Activated T-helper 17 cell treated with anti-CD3 and anti-CD28 coated beads, Interleukin-2, amount 50 U/mL, for 72 hours (primary cell): ENCODE measurements at places on chromosomes 3 and 15. TPM values are rescaled to one million over a fixed set of nuclear protein-coding genes. Genes with fewer than 3 reads are reported as not detected.

DNA sequence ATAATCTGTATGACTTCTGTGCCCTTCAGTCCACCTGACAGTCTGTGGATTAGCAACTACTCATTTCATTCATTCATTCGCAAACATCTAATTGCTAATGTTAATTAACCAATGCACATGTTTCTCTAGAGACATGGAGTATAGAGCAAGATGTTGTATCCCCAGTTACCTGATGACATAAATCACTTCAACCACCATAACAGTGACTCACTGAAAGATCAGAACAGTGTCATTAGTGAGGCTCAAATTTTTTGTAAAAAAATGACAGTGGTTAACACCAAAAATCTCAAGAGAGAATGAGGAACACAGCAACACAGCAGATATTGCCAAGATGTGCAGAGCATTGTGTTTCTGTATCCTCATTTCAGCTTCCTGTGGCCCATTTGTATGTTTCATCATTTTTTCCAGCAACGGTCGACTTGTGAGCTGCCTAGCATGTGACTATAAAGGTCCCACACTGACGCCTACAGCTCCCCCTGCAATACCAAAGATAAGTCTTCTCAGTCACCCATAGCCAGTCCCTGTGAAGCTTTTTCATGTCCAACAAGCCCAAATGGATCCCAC is 3.7 kb upstream of the PLD1 start:
- peak; percentile 77 for ATAC-seq

The COL8A1 gene
- total RNA-seq: not detected

The LHFPL4 gene
- not detected for total RNA-seq

DNA sequence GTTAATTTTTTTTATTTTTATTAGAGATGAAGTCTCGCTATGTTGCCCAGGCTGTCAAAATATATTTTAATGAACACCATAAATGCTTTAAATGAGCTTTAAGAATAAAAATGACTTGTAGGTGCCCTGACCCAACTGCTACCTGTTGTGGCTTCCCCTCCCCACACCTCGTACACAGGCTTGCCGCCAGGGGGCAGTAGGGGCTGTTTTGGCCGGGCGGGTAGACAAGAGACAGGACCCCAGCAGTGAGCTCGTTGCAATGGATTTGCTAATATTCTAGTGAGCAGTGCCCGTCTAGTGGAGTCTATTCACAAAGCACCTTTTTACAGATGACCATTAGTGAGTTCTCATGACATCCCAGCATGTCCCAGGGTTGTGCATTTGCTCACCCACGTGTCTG is 418.1 kb downstream of the OCA2 start:
- ATAC-seq: no peak

DNA sequence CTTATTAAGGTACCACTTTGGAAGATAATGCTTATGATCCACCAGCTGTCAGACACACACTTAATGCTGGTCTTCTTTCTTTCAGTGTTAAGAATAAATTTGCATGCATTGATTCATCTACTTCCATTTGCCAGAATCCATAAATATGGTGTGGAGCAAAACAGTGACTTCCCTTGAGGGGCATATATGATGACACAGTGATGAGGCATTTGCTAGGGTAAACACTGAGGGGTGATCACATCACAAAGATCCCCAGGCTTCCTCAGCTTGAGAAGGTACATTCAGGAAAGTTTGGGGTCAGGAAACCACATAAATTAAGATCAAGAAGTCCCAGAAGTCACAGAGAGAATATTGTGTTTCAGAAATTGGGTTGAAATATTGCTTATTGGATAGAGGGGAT is 9.9 kb upstream of the ZBED2 start:
- peak; percentile 66 for ATAC-seq

- ATAC-seq: no peak
These were observed 46.7 kb downstream of the ANXA2 start for GRCh38 chr15:60351066-60351465.

- no peak for ATAC-seq
These were observed 23.5 kb upstream of the TBC1D5 start for GRCh38 chr3:17765819-17766472.

- ATAC-seq: no peak
These were observed 8.1 kb downstream of the FAM3D start for GRCh38 chr3:58658508-58658907.

- no peak for ATAC-seq
These were observed 31.5 kb upstream of the RPS17 start for GRCh38 chr15:82571722-82572222.

DNA sequence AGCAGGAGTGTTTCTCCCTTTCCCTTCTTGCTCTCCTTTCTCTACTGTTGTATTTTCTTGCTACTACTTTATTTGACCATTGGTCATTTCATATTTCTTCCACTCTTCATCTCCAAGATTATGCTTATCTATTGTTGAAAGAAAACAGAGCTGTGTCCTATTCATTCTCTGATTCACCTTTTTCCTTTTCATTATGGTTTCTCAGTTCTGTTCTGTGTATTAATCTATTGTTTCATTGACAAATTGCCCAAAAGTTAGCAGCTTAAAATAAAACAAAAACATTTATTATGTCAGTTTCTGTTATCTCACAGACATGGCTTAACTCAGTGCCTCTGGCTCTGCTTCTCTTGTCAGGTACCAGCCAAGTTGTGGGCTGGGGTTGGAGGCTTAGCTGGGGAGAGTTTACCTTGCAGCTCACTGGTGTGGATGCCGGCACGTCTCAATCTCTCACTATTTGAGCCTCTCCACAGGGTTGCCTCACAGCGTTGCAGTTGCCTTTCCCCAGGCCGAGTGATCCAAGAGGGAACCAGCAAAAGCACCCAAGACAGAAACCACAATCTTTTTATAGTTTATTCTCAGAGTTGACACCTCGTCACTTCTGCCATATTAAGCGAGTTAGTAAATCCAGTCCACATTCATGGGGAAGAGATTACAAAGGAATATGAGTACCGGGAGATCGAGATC is 36.9 kb upstream of the FILIP1L start:
- no peak for ATAC-seq

- ATAC-seq: no peak
These were observed 18.1 kb downstream of the CSPG4 start for GRCh38 chr15:75694241-75695182.

GRCh38 chr3:146513386-146514051 is 30.9 kb downstream of the PLSCR1 start:
- no peak for ATAC-seq

The PLSCR2 gene
- not detected for total RNA-seq

The FGD5 gene
- total RNA-seq: 0.74 TPM

GRCh38 chr3:41434781-41435180 is 235.5 kb downstream of the CTNNB1 start:
- ATAC-seq: no peak

- ATAC-seq: peak; percentile 57
These were observed 99.1 kb downstream of the DNASE1L3 start for GRCh38 chr3:58111513-58112184.

GRCh38 chr3:133137042-133137996 is 99.1 kb downstream of the TMEM108 start:
- ATAC-seq: no peak

DNA sequence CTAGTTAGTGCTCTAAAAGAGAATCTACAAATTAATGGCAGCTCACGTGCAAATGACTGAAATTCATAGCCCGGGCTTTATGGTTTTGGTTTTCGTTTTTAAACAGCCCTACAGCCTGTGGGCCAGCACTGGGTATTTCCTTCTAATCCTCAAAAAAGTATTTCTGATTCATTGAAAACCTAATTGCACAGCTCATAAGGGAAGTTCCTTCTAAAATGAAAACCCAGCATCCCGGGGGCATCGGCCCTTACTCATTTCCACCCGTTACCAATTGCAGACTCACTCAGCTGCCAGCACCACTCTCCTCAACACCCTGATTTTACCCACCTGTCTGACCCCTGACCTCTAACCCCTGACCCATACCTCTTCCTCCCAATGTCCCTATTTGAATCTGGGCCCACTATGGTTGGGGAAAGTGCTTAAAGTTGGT is 59.5 kb upstream of the ZNF148 start:
- peak; percentile 82 for ATAC-seq

DNA sequence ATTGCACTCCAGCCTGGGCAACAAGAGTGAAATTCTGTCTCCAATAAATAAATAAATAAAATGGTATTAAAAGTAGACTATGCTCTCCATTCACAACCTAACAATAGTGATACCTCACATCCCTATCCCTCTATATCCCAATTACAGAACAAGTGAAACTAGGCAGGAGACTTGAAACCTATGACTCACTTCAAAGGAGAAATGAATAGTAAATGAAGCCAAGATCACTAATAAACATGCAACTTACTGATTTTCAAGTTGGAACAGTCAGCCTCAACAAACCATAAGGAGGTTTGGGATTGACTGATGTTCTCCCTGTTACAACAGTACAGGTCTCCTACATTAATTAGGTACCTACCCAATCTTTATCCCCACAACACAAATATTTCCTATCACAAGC is 103.4 kb downstream of the GSK3B start:
- peak; percentile 29 for ATAC-seq

GRCh38 chr3:39185326-39185958 is 7.0 kb downstream of the XIRP1 start:
- no peak for ATAC-seq

- ATAC-seq: no peak
These were observed 4.2 kb downstream of the KLF13 start for GRCh38 chr15:31330836-31331235.
